Fibroblast of skin of abdomen (primary cell): ENCODE measurements at places on chromosomes 2 and 18.

DNA sequence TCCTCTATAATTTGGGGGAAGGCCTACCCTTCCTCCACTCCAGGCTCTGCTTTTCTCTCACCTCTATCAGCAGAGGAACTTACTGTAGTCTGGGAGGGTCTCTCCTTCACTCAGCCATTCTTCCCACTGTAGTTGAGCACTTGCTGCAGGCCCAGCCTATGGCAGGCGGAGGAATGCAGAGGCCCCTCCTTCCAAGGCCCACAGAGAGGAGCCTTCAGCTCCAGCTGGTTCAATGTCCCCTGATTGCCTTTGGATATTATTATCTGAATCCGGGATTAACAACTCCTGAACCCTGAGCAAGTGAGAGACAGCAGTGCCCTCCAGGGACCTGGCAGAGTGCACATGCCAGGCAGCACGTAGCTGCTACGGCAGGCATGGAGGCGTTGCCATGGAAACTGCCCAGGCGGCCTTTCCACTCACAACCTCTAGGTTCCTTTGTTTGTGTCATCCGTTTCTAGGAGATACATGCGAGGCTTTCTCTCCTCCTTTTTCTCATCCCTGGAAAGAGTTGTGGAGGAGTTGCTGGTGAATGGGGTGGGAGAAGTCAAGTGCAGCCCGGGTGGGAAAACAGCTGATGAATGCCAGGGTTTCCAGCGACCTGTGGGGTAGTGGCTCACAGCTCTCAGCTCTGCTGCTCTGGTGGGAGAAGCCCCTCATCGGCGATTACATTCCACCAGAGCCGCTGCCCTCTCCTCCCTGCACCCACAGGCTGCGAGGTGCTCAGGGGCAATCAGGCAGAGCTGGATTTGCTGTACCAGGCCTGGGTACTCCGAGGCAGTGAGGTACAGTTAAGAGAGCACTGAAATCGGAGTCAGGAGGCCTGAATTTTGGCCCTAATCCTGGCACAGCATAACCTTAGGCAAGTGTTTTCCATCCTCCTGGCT is 55.3 kb upstream of the HK2 start:
- peak; percentile 21 for DNase-seq

DNA sequence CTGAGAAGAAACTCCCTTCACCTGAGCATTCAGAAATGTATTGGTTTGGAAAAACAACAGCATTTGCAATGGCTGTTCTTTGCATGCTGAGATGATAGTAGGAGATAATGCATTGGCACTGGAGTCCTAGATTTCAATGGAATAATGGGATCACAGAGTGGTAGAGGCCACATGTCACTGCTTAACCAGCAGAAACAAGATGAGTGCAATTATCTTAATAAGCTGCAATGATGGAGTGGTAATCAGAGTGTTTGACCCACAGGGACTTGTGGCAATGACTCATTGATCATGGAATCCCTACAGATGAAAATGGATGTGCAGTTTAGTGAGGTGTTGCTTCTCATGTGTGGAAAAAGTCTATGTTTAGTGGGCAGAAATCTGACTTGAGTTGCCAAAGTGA is 218.8 kb upstream of the ZEB2 start:
- DNase-seq = peak; percentile 2

GRCh38 chr2:143333168-143333791 is 204.1 kb downstream of the ARHGAP15 start:
- DNase-seq = no peak

- DNase-seq = no peak
Observed at GRCh38 chr2:74603282-74604000, 44.7 kb downstream of the M1AP start.

DNA sequence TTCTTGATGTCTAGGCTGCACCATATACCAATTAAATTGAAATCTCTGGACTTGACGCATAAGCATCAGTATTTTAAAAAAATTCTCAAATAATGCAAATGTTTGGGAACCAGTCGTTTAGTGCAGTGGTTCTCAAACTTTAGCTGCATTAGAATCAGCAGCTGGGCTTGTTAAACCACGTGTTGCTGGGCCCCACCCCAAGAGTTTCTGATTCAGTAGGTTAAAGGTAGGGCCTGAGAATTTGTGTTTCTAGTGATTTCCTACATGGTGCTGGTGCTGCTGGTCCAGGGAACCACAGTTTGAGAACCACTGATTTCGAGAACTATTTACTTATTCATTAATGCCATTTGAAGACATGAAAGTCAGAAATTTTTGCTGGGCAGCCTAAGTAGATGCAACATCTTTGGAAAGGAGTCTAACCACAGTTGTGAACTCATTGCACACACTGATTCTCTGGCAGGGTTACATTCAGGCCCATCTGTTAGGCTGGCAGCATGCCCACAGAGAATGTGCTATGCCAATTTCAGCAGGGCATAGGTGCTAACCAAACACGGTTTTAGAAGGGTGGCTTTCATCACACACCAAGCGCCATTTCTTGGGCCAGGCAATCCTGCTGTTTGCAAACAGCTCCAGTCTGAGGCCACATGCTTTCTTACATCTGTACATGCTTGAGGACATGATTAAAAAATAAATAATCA is 26.4 kb upstream of the ATP5MC3 start:
- no peak for DNase-seq
